ENCODE measurements at places on chromosomes 5 and 9.

DNA sequence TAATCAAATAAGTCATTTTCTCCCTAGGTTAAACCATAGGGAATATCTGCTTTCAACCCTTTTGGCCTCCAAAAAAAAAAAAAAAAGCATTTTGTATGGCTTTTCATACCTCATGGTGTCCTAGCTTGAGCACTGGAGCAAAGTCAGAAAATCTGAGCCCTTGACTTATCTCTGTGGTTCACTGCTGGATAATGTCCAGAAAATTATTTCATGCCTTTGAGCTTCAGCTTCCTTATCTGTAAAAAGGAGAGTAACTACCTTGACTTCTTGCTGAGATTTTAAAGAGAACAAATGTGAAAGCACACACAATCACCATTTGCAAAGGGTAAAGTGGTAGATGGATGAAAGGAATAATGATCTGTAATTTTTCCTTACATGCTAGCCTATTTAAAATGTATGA, 165.9 kb downstream of the ALDH1A1 start:
- H3K27me3 ChIP-seq, result no peaks in the 10 kb centered on the region
- no peak overlapping the region for H3K4me3 ChIP-seq
- no peaks in the 10 kb centered on the region for H3K36me3 ChIP-seq

DNA sequence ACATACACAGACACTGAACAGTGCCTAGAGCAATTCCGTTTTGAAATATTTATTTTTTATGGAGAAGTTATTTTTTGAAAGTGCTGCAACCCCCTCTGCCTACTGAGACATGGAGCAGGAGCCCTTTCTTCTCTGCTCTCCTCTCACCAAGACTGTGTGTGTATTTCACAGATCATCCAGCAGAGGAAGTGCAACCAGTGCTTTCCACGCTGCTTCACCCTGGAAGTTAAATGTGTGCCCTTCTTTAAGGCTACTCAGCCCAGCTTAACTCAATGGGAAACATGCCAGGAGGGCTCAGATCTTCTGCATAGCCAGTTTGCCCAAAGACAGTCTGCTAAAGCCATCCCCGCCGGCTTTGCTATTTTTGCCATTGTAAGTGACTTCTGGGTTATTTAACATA, 606.3 kb downstream of the TLE1 start:
- H3K27me3 ChIP-seq, result no peaks in the 10 kb centered on the region
- DNase-seq, result no peak
- H3K4me3 ChIP-seq, result no peak overlapping the region
- H3K4me1 ChIP-seq, result no peaks in the 10 kb centered on the region

GRCh38 chr5:16759147-16759773, 142.5 kb upstream of the RETREG1 start:
- DNase-seq, result no peak
- no peaks in the 10 kb centered on the region for H3K27me3 ChIP-seq
- no peaks in the 10 kb centered on the region for H3K4me1 ChIP-seq
- no peak overlapping the region for H3K27ac ChIP-seq
- no peaks in the 10 kb centered on the region for H3K36me3 ChIP-seq
- H3K4me3 ChIP-seq, result no peak overlapping the region

DNA sequence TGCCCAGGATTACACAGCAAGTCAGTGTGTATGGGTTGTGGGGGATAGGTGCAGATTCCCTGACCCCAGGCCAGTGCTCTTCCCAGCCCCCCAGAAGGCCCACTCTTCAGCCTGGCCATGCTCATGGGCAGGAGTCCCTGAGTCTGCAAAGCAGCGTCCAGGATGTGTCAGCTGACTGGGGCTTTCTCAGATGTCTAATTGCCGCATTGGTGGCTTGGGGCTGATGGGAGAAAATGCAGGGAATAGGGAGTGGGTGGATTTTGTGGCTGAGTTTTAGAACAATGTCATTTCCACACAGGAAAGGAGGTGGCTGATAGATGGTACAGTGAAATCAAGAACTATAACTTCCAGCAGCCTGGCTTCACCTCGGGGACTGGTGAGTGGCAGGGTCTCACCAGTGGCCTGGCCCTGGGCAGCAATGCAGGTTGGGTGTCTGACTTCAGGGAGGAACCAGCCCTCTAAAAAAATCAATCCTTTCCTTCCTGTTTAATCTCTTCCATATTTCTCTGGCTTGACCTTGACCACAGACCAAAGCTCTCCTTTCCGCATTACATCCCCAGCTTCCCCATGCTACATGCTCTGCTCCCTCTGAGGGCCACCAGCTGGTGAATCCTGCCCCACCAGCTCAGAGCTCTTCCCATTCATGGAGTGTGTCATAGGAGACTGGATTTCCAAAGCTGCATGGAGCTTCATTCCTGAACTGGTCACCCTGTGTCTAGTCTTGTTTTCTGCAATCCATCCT, 14.2 kb downstream of the GLIPR2 start:
- peaks cover 81% of the 10 kb centered on the region for H3K4me1 ChIP-seq
- H3K27ac ChIP-seq, result peak overlapping the region; percentile 74
- H3K27me3 ChIP-seq, result no peaks in the 10 kb centered on the region
- H3K36me3 ChIP-seq, result no peaks in the 10 kb centered on the region
- H3K4me3 ChIP-seq, result peak overlapping the region; percentile 72

DNA sequence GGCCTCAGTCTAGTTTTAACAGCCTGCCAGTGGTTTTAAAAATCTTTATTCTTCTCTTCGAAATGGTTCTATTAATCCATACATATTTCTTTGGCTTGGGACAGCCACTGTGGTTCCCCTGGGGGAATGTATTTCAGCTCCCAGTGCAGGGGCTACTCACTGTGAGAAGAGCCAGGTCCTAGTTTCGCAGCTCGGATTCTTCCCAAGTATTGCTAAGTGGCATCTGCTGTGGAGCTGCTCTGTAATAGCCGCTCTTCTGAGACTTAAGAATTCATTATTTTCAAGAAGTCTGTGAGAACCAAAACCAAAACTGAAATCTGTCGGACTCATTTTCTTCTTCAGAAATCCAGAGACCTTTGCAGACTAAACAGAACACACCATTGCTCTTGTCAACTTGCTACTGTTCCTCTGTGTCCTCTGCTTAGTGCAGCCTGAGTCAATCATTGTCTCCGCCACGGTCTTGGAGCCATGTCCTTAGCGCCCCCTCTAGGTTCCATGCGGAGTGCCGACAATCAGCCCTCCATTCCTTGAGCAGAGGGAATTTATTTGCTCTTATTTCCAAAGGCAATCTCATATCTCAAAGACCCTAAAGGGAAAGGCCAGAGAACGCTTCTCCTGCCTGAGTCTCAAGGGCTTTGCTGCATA, 478.2 kb downstream of the SPATA31D1 start:
- no peak overlapping the region for H3K4me3 ChIP-seq
- no peaks in the 10 kb centered on the region for H3K4me1 ChIP-seq
- no peaks in the 10 kb centered on the region for H3K36me3 ChIP-seq
- DNase-seq, result no peak

DNA sequence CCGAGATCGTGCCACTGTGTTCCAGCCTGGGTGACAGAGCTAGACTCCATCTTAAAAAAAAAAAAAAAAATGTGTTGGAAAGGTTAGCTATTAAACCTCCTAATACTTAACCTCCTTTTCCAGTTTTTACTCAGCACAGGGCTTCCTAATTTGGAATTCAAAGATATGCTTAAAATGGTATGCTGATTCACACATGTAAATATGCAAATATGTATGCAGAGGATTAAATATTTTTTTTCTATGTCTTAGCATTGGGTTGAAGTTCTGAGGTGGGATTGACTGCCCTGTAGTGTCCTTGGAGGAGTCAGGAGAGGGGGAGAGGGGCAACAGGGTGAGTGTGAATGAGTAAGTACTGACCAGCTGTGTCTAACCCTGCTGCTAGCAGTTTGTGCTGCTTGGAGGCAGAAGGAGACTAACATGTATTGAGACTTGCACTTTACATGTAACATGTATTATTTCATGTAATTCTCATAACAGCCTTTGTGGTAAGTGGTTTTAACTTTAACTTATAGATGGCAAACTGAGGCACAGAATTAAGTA, 63.2 kb downstream of the SLC44A1 start:
- no peak overlapping the region for H3K27ac ChIP-seq
- no peak for DNase-seq
- H3K4me1 ChIP-seq, result no peaks in the 10 kb centered on the region
- no peaks in the 10 kb centered on the region for H3K36me3 ChIP-seq
- no peaks in the 10 kb centered on the region for H3K27me3 ChIP-seq

DNA sequence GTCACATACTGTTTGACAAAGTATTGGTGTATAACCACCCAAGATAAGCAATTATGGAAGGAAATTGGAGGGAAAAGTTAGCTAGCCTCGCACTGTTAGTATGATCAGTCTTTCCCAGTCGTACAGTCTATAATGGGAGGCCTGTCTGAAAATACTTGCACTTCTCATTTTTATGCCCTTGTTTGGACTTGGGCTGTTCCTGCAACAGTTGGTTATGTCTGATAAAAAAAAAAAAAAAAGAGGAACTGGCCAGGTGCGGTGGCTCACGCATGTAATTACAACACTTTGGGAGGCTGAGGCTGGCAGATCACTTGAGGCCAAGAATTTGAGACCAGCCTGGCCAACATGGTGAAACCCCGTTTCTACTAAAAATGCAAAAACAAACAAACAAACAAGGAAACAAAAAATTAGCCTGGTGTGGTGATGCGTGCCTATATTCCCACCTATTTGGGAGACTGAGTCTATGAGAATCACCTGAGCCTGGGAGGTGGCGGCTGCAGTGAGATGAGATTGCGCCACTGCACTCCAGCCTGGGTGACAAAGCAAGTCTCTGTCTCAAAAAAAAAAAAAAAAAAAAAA, 58.3 kb upstream of the ANKRD33B start:
- no peak overlapping the region for H3K4me3 ChIP-seq
- no peaks in the 10 kb centered on the region for H3K4me1 ChIP-seq
- no peak for DNase-seq
- no peaks in the 10 kb centered on the region for H3K36me3 ChIP-seq
- H3K27ac ChIP-seq, result no peak overlapping the region

DNA sequence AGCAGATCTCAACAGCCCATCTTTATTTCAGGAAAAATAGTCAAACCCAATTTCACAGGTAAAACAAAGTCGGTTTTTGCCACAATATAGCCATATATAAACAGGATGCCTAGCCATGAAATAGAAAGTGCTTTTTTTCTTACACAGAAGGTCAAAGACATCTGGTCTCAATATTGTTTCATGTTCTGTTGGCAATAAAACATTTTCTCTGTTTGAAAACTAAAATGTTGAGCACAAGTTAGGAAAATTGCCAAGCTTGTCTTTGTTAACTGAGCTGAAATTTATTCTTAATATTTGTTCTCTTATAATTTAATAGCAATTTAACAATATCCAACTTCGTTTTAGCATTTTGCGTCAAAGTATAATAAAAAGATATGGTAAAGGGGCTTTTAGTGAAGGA, 673.4 kb downstream of the DTWD2 start:
- DNase-seq, result no peak
- H3K27me3 ChIP-seq, result no peaks in the 10 kb centered on the region
- no peaks in the 10 kb centered on the region for H3K4me1 ChIP-seq
- H3K36me3 ChIP-seq, result no peaks in the 10 kb centered on the region
- no peak overlapping the region for H3K4me3 ChIP-seq

DNA sequence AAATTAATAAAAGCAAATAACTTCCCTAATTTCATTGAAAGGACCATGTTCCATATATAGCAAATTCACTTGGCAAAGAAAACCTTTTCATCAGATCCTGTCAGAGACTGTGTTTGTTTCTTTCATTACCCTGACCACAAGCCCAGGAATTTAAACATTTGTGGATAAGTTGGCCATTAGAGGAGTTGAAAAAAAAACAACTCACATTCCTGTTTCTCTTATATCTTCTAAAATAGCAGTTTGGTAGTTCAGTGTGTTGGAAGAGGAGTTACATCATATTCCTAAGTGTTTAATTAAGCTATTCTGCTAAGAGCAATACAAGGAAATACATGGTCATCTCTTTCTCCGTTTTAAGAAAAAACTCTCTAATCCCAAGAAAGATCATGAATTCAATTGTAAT, 505.6 kb downstream of the TLE1 start:
- no peak overlapping the region for H3K27ac ChIP-seq
- no peak overlapping the region for H3K4me3 ChIP-seq
- no peaks in the 10 kb centered on the region for H3K36me3 ChIP-seq
- no peaks in the 10 kb centered on the region for H3K4me1 ChIP-seq
- DNase-seq, result no peak

GRCh38 chr5:59055745-59056448, 473.0 kb downstream of the RAB3C start:
- no peaks in the 10 kb centered on the region for H3K27me3 ChIP-seq
- H3K4me3 ChIP-seq, result no peak overlapping the region
- H3K27ac ChIP-seq, result no peak overlapping the region

DNA sequence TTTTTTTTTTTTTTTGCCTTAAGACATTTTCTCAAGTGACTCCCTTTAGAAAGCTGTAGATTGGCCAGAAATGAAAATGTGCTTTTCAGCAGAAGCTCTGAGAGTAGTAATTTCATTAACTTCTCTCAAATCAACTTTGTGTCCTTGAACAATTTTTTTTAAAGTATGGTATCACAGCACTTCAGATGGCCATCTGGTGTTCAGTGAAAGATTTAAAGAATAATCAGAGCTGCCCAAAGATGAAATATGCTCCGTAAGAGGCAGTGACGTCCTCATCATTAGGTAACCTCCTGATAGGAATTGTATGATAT, 43.0 kb upstream of the PCAT7 start:
- H3K27ac ChIP-seq, result no peak overlapping the region
- H3K4me1 ChIP-seq, result no peaks in the 10 kb centered on the region
- H3K4me3 ChIP-seq, result no peak overlapping the region
- no peaks in the 10 kb centered on the region for H3K27me3 ChIP-seq
- DNase-seq, result no peak
- no peaks in the 10 kb centered on the region for H3K36me3 ChIP-seq

- no peaks in the 10 kb centered on the region for H3K4me1 ChIP-seq
- H3K36me3 ChIP-seq, result no peaks in the 10 kb centered on the region
- no peak overlapping the region for H3K27ac ChIP-seq
- H3K4me3 ChIP-seq, result no peak overlapping the region
- H3K27me3 ChIP-seq, result no peaks in the 10 kb centered on the region
Measured at GRCh38 chr5:83891261-83891660, 170.6 kb upstream of the HAPLN1 start.
